T-helper 17 cell (primary cell): ENCODE measurements at places on chromosomes 13 and 19.

DNA sequence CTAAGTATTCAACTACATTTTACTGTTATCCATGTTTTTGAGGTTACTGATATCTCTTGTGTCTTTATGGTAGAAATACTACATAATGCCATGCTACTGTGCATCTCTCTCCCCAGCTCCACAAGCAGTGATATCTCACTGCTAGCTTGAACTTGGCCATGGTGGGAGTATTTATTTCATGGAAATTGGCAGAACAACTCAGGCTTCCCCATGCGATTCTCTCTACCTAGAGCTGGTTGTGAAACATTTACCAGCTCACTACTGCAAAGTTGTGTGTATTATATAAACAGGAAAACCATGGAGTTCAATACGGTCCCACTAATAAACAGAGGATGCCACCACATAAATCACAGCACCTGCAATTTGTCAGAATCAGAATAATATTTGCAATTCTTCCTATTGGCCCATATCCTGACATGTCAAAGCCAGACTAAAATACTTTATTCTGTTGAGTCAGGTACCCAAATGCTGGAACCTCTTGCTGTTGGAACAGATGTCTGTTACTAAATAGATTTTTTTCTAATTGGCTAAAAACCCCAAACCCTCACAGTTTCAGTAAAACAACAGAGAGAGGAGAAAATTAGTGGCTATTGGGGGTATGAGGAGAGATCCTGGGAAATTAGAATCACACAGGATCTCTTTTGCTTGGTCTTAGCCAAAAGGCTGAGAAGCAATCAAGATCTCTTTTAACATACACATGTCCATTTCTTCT lies 91.4 kb upstream of the SLC10A2 start:
- DNase-seq: no peak

DNA sequence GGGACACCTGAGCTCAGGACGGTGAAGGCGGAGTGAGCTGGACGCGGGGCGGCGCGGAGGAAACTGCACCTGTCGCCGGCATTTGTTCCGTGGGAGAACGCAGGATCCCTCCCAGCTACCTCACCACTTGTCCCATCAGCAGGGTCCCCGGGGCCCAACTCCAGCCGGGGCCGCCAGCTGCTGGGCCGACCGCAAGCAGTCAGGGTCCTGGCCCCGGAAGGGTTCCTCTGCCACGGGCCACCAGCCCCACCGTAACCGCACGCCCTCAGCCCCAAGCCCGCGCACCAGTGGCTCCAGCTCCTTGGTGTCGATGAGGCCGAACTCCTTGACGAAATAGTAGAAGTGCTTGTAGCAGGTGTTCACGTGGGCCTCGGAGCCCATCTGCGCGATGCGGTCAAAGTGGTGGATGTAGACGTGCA lies 19.6 kb downstream of the MOB3A start:
- DNase-seq: no peak

GRCh38 chr13:51971520-51972426 lies 39.5 kb downstream of the ATP7B start:
- no peak for DNase-seq

DNA sequence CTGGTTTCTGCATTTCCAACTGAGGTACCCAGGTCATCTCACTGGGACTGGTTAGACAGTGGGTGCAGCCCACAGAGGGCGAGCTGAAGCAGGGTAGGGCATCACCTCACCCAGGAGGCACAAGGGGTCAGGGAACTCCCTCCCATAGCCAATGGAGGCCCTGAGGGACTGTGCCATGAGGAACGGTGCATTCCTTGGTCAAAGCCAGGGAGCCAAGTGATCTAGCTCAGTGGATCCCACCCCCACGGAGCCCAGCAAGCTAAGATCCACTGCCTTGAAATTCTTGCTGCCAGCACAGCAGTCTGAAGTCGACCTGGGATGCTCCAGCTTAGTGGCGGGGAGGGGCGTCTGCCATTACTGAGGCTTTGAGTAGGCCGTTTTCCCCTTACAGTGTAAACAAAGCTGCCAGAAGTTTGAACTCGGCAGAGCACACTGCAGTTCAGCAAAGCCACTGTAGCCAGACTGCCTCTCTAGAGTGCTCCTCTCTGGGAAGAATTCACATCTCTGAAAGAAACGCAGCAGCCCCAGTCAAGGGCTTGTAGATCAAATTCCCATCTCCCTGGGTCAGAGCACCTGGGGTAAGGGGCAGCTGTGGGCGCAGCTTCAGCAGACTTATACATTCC lies 1386.6 kb upstream of the PCDH9 start:
- no peak for DNase-seq

DNA sequence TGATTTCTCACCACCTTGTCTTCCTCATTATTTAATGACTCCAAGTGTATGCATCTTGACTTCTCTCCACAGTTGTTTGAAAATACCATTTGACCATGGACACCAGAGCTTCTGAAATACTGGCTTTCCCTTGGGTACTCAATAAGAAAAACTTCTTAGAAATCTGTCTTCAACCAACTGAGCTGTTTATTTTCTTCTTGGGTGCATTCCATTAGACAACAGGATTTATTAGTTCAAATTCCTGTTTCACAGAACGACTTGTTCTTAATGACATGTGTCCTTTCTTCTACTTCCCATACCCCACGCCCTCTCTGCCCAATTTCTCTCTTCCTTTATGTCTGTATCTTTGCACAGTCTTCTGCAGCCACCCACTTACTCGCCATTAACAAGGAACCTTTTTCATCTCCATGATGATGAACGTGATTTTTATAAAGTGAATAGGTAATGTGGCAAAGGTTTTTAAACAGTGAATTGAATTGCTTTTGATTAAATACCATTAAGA lies 11.3 kb upstream of the ITM2B start:
- no peak for DNase-seq

- DNase-seq: no peak
These were observed 705 bp downstream of the STXBP2 start for GRCh38 chr19:7637374-7638256.

- DNase-seq: no peak
These were observed 29.0 kb upstream of the WASF3 start for GRCh38 chr13:26528527-26528926.

- DNase-seq: no peak
These were observed 11.5 kb upstream of the CCDC97 start for GRCh38 chr19:41298348-41298964.

GRCh38 chr13:67119481-67119894 lies 110.6 kb downstream of the PCDH9 start:
- no peak for DNase-seq

- DNase-seq: no peak
These were observed 29.2 kb upstream of the CERS4 start for GRCh38 chr19:8180018-8180417.

DNA sequence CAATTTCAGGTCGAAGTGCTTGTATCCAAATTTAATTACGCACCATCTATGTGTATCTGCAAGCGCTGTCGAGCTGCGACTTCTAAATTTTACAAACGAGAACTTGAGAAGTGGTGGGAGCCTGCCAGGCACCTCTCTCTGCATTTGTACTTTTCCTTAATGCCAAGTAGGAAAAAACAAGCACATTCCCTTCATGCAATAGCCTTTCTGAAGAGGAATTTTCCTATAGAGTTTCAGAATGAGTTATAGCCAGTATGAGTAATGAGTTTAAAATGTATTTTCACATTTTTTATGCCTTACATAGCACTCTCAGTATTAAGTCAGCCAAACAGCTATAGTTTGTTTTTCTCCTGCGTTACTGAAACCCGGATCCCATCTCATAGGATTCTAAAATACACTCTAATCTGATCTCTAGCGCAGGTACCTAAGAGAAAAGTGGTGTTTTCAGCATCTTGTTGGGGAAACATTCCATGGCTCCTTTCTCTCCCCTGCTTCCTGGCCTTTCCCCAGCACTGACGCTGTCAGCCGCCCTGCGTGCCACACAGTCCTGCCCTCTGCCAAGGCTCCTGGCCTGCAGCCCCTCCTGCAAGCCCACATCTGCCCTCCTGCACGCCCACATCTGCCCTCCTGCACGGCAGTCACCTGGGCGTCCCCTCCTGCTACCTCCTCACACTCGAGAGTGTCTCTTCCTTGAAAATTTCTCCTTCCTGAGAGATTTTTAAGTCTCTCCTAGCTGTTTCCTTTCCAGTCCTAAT lies 526.9 kb downstream of the MYO16 start:
- no peak for DNase-seq

- no peak for DNase-seq
These were observed 11.2 kb upstream of the TBC1D4 start for GRCh38 chr13:75493156-75493555.

DNA sequence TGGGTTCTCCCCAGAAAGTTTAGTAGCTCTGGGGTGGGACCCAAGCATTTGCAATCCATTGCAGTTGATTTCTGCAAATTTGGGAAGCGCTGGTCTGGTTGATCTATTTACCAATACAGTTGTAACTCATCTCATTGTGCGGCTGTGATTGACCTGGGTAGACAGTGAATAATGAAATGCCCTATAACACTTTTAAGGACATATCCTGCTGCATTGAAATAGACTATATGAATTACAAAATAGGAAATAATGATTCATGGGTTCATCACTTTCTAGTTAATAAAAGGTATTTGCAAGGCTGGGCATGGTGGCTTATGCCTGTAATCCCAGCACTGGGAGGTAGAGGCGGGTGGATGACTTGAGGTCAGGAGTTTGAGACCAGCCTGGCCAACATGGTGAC lies 59.0 kb upstream of the FARP1 start:
- no peak for DNase-seq

- DNase-seq: no peak
These were observed 1.4 kb downstream of the PEPD start for GRCh38 chr19:33520048-33520643.
